Neural crest cell (in vitro differentiated cells): ENCODE measurements at places on chromosomes 13 and 19. TPM values are rescaled to one million over a fixed set of nuclear protein-coding genes. Genes with fewer than 3 reads are reported as not detected.
A peak's percentile ranks its signal among the peaks of the same experiment; 100 is the strongest.

GRCh38 chr13:112179421-112179820 lies 112.5 kb downstream of the SOX1 start:
- H3K4me1 ChIP-seq: peaks cover 20% of the 10 kb centered on the region
- no peak overlapping the region for H3K4me3 ChIP-seq
- no peaks in the 10 kb centered on the region for H3K36me3 ChIP-seq

DNA sequence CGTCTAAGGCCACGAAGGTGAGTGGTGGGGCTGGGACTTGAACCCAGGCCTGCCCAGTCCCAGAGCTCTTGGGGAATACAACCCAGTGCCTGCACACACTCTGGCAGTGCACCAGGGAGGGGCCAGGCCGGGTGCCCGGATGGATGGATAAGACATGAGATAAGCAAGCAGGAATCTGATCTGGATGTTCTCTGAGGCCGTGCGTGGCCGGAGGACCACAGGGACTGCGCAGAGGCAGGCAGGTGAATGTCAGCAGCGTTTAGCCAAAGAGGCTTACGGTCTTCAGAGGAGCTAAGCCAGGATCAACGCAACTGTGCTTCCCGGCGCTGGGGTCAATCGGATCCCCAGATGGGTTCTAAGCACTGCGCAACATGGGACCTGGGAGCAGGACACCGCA lies 1.5 kb downstream of the ZNF787 start:
- peaks cover 34% of the 10 kb centered on the region for H3K4me1 ChIP-seq
- H3K27me3 ChIP-seq: no peaks in the 10 kb centered on the region
- DNase-seq: no peak
- peak overlapping the region; percentile 89 for H3K4me3 ChIP-seq

DNA sequence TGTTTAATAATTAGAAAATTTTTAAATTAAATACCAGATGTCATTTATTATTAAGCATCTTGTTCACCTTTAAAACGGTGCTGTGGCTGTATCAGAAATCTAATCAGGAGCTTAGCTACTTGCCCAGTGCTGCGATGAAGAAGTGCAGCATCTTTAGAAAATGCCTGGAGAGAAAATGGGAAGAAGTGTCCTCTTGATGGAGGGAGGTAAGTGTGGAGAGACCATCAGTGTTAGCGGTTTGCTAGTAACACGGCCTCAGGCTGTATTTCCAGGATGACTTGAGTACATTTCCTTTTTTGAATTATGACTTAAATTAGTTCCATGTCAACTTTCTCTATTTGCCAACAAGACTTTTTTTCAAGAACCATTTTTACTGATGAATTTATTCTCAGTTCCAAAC lies 74.1 kb downstream of the SHISA2 start:
- no peak overlapping the region for H3K4me3 ChIP-seq
- peaks cover 60% of the 10 kb centered on the region for H3K4me1 ChIP-seq

DNA sequence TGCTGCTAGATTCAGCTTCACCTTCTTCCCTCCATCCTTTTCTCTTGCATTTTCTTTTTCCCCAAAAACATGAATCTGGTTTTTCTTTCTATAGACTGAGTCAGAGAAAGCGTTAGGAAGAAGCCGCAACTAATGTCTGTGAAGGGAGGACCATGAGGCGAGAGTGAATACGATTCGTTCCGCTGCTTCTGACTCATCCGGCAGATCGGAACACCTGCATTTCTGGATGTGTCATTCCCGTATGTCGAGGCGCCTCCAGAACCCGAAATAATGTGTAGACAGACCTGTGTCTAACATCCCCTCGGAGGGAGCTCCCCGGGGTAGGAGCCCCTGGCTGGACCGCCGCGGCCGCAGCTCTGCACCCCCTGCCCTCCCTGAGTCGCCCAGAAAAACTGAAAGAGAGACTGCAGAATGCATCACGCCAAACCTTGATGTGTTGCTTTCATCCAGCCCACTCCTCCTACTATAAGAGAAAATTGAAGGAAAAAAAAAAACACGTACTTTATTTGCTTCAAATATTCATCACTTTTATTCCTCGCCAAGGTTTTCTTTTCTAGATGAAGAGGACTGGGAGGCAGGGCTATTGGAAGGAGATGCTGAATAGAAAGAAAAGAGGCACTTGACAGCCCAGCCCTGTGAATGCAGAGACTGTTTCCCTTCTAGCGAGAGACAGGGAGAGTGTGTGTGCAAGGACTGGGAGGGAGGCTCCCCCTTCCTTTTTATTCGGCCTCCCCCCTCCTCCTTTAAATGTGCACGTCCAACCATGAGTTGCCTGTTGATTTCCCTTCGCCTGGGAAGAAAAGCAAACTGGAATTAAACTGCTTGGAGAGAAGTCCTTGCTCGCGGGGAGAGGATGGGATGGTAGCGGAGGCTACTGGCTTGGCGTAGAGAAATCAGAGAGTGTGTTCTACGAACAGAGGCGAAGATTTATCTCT lies 616 bp upstream of the PCDH17 start:
- H3K27me3 ChIP-seq: peaks cover 60% of the 10 kb centered on the region
- DNase-seq: peak; percentile 25
- peaks cover 12% of the 10 kb centered on the region for H3K36me3 ChIP-seq
- H3K4me3 ChIP-seq: peak overlapping the region; percentile 91
- H3K27ac ChIP-seq: peak overlapping the region; percentile 30
- peaks cover 40% of the 10 kb centered on the region for H3K4me1 ChIP-seq

DNA sequence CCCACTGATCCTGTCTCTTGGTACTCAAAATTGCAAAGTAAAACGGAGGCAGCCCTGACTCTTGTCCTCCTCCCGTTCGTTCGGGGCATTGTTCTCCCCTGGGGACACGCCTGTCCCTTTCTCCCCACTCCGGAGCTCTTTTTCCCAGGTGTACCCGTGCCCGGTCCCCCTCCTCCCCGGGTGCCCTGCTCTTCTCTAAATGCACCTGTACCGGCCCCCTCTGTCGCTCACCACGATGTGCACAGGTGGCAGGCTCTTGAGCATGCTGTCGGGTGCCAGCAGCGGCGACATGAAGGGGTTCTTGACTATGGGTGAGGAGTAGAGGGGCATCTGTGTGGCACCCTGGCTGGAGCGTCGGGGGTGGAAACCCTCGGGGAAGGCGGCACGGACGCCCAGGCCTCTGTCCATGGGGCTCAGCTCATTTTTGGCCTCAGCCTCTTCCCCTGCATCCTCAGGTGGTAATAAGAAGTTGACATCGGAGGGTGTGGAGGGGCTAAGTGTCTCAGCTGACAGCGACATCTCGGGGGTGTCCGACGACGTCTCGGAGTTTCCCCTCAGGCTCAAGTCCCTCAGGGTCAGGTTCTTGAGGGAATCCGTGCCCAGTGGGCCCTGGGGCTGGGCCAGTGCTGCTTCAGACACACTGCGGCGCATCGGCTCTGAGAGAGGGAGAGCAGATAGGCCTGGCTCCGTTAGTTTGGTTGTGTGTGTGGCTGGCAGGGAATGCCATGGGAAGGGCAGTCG lies 12.4 kb upstream of the CNFN start:
- H3K4me3 ChIP-seq: peak overlapping the region; percentile 92
- H3K27me3 ChIP-seq: peaks cover 3% of the 10 kb centered on the region
- peaks cover 33% of the 10 kb centered on the region for H3K4me1 ChIP-seq
- H3K36me3 ChIP-seq: no peaks in the 10 kb centered on the region

Gene TEX101
- not detected in 2 replicates for total RNA-seq

Gene TEX29
- total RNA-seq: 0.50 TPM in 1 of 2 replicates, not detected in the other

DNA sequence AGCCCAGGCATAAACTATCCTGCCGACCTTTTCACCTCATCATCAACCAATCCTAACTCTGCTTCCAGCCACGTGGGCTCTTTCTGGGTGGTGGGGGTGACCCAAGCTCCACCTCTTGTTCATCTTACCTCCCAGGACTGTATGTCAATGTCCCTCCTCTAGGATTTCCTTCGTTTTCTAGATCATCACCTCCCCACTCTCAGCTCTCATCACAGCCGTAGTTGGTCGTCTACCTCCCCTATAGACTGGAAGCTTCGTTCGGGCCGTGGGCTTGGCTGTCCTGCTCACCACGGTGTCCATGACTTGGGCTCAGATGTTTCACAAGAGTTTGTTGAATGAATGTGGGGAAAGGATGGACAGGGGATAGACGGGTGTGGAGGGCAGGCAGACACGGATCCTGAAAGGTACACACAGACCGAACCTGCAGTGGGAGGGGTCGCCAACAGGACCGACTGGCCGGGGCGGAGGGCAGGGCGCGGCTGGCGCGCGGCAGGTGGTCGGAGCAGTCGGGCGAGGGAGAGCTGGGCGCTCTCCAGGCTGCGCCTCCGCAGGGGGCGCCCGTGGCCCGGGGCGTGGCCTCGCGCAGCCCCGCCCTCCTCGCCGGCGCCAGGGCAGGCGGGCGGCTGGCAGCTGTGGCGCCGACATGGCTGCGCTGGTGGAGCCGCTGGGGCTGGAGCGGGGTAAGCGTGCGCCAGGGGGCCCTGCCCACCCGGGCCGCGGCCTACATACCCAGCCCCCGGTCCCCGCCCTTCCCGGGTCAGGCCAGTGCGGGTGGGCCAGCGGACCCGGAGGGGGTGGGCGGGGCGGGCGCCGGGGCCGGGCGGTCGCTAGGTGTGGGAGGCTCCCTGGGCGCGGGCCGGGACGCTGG lies at the start of gene LIN7B:
Gene LIN7B, plus strand, starts transcription at position 609 of the 868 bp plus-strand sequence. Its CDS starts 35 bp downstream, at position 644.
- peak within 1 kb of the TSS; percentile 81 for H3K27ac ChIP-seq
- H3K4me3 ChIP-seq: peak within 1 kb of the TSS; percentile 87
- DNase-seq: peak; percentile 69
- H3K27me3 ChIP-seq: peaks cover 19% of the 10 kb centered on the region
- H3K36me3 ChIP-seq: peaks cover 4% of the 10 kb centered on the region

DNA sequence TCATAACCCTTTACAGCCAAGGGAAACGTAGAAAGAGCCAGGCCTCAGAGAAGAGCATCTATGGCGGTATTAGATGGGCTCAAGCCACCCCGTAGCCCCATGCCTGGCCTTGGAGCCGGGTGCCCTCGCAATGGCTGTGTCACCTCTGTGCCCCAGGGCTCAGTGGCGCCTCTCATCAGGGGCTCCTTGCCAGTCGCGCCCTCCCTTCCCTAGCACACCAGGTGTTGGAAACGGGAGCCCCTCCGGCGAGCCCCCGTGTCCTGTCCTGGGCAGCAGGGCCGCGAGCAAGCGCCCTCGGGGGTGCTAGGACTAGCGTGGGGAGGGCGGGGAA lies 453 bp downstream of the ZNF256 start:
- H3K27ac ChIP-seq: no peak overlapping the region
- H3K36me3 ChIP-seq: peaks cover 57% of the 10 kb centered on the region
- no peak for DNase-seq

Gene IL12RB1
- not detected in 2 replicates for total RNA-seq

DNA sequence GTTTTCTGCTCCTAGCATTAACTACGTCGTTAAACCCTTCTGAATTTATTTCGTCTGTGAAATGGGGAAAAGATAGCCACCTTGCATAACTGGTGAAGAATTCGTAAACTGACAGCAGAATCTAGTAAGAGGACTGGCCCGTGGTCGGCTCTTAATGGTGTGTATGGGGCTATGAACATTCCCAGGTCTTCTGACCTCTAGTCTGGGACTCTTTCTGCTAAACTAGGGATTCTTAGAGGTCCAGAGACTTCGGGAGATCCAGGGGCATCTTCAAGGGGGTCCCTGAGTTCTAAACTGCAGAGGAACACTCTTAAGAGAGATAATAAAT lies 231.1 kb upstream of the SERP2 start:
- H3K4me3 ChIP-seq: peak overlapping the region; percentile 91
- H3K4me1 ChIP-seq: peaks cover 18% of the 10 kb centered on the region
- H3K27me3 ChIP-seq: peaks cover 6% of the 10 kb centered on the region
- DNase-seq: no peak

- no peaks in the 10 kb centered on the region for H3K36me3 ChIP-seq
- H3K27me3 ChIP-seq: no peaks in the 10 kb centered on the region
- H3K4me3 ChIP-seq: no peak overlapping the region
- no peak overlapping the region for H3K27ac ChIP-seq
Observed at GRCh38 chr13:22024381-22024994, 353.6 kb downstream of the FGF9 start.

GRCh38 chr19:1263188-1263587 lies 5.9 kb upstream of the CIRBP start:
- H3K27me3 ChIP-seq: peaks cover 35% of the 10 kb centered on the region
- peak overlapping the region; percentile 75 for H3K27ac ChIP-seq
- no peaks in the 10 kb centered on the region for H3K36me3 ChIP-seq
- no peak for DNase-seq

- peak overlapping the region; percentile 83 for H3K27ac ChIP-seq
- peaks cover 10% of the 10 kb centered on the region for H3K36me3 ChIP-seq
- peak overlapping the region; percentile 96 for H3K4me3 ChIP-seq
- DNase-seq: no peak
Observed at GRCh38 chr19:53102206-53102755, 941 bp downstream of the ZNF160 start.

- H3K4me1 ChIP-seq: peaks cover 24% of the 10 kb centered on the region
- H3K4me3 ChIP-seq: peak overlapping the region; percentile 27
- H3K36me3 ChIP-seq: no peaks in the 10 kb centered on the region
- peak; percentile 31 for DNase-seq
- peak overlapping the region; percentile 47 for H3K27ac ChIP-seq
- no peaks in the 10 kb centered on the region for H3K27me3 ChIP-seq
Observed at GRCh38 chr19:29927944-29928625, 14.0 kb upstream of the URI1 start.

- peaks cover 33% of the 10 kb centered on the region for H3K36me3 ChIP-seq
- no peak overlapping the region for H3K27ac ChIP-seq
- H3K4me1 ChIP-seq: no peaks in the 10 kb centered on the region
- no peaks in the 10 kb centered on the region for H3K27me3 ChIP-seq
- no peak overlapping the region for H3K4me3 ChIP-seq
- DNase-seq: no peak
Observed at GRCh38 chr13:112790735-112791641, 101.2 kb downstream of the ATP11A start.

- H3K27me3 ChIP-seq: peaks cover 79% of the 10 kb centered on the region
- no peak for DNase-seq
- H3K36me3 ChIP-seq: peaks cover 3% of the 10 kb centered on the region
- peak overlapping the region; percentile 93 for H3K27ac ChIP-seq
- H3K4me3 ChIP-seq: peak overlapping the region; percentile 88
- H3K4me1 ChIP-seq: peaks cover 44% of the 10 kb centered on the region
Observed at GRCh38 chr13:99968521-99969452, 2.8 kb downstream of the ZIC5 start.

Gene LILRB5
- total RNA-seq: not detected in 2 replicates

Gene SPACA4
- not detected in 2 replicates for total RNA-seq

Gene CHAF1A
- total RNA-seq: 117 and 120 TPM in 2 replicates

Gene PCDH20
- 0.16 and 0.18 TPM in 2 replicates for total RNA-seq

Gene SHISA7
- 0.54 and 0.59 TPM in 2 replicates for total RNA-seq

Gene ZNF418
- 21.7 and 30.4 TPM in 2 replicates for total RNA-seq

DNA sequence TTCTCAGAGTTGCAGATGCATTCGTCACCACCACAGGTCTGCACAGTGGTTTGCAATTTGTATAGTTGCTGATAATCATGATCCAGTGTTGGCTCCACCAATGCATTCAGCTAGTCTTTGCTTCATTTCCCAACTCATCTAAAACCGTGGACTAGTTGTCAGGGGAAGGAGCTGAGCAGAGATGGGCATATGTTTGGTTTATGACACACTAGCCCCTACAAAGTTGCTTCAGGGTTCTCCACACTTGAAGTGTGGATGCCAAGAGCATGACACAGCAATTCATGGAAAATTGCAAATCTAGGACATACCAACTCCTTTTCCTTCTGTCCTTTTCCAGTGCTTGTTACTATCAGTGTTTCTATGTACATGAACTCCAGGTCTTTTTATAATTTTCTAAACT lies 168.0 kb downstream of the TNFSF13B start:
- no peaks in the 10 kb centered on the region for H3K4me1 ChIP-seq
- H3K27me3 ChIP-seq: no peaks in the 10 kb centered on the region
- H3K27ac ChIP-seq: no peak overlapping the region
- no peaks in the 10 kb centered on the region for H3K36me3 ChIP-seq
- DNase-seq: no peak

- no peak overlapping the region for H3K4me3 ChIP-seq
- no peaks in the 10 kb centered on the region for H3K36me3 ChIP-seq
- no peak overlapping the region for H3K27ac ChIP-seq
- no peak for DNase-seq
- H3K27me3 ChIP-seq: peaks cover 2% of the 10 kb centered on the region
- peaks cover 6% of the 10 kb centered on the region for H3K4me1 ChIP-seq
Observed at GRCh38 chr19:35206379-35206778, 22.2 kb downstream of the FAM187B start.

Gene KRTDAP
- total RNA-seq: not detected in 2 replicates
